ENCODE measurements at places on chromosomes 2 and 18.
A peak's percentile ranks its signal among the peaks of the same experiment; 100 is the strongest.

DNA sequence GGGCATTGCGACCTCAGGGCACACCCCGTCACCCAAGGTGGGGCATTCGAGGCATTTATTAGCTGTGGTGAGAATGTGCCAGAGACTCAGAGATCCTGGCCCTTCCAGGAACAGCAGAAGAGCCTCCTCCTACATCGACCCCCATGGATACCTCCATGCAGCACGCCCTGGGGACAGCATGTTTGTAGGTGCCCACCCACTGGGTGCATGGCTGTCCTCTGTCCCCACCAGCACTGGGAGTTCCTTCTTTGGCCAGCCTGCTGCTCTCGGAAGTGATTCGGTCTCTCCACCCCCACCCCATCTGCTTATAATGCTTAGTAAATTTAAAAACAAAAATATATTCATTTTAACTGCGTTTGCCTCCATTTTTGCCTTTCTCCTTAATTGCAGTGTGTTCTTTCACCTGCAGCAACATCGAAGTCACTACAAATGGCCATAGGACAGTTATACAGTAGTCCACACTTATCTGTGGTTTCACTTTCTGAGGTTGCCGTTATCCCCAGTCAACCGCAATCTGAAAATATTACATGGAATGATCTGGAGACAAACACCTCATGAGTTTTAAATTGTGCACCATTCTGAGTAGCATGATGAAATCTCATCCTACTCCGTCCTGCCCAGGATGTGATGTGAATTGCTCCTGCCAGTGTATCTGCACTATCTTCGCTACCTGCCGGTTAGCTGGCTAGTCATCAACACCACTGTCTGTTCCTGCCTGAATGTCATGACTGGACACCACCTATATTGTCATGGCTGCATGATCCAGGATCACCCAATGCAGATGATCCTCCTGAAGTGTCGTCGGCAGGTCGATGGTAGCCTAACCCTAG is 29.6 kb upstream of the ZCCHC2 start:
- no peaks in the 10 kb centered on the region for H3K27me3 ChIP-seq
- H3K4me1 ChIP-seq = no peaks in the 10 kb centered on the region
- H3K4me3 ChIP-seq = no peak overlapping the region
- DNase-seq = no peak
- no peak overlapping the region for H3K27ac ChIP-seq

- no peak overlapping the region for H3K27ac ChIP-seq
- H3K27me3 ChIP-seq = no peaks in the 10 kb centered on the region
- H3K4me3 ChIP-seq = no peak overlapping the region
- DNase-seq = no peak
- H3K36me3 ChIP-seq = no peaks in the 10 kb centered on the region
Observed at GRCh38 chr2:85702172-85702571, 8.0 kb downstream of the GNLY start.

DNA sequence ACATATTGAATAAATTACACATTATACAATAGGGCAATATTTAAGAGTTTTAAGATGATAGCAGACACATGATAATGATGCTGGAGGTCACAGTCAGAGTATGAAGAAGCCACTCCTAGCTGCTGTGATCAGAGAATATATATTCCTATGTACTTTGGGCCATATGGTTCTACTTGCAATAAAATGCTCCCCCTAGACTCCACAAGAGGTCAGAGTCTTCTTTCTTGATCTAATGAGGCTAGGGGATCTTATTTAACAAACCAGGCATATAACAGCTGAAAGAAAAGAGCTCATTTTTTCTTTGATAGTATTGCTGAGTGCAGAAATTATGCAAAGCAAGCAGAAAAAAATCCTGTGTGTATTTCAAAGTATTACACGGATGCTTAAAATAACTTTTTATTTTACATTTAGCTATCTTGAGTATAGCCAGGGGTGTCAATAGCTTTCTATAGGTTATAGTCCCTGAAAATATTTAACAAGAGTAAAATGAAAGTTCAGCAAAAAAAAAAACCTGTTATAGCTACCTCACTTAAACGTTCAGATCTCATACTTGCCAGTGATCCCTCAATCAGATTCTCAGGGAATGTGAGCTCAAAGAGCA is 748.7 kb upstream of the CHAC2 start:
- H3K4me1 ChIP-seq = no peaks in the 10 kb centered on the region
- no peak overlapping the region for H3K4me3 ChIP-seq
- H3K36me3 ChIP-seq = no peaks in the 10 kb centered on the region
- DNase-seq = no peak

DNA sequence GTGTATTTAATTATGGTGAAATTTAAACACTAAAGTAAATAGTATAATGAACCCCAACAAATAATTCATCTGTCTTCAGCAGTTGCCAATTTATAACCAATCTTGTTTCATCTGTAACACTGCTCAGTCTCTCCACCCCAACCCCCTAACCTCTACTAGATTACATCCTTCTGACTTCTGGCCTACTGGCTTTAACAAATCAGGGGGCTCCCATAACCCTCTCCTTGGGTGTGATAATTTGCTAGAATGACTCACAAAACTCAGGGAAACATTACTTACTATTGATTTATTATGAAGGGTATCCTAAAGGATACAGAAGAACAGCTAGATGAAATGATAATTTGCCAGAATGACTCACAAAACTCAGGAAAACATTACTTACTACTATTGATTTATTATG is 50.7 kb downstream of the PIK3C3 start:
- no peak for DNase-seq
- H3K4me3 ChIP-seq = no peak overlapping the region
- no peaks in the 10 kb centered on the region for H3K27me3 ChIP-seq
- no peaks in the 10 kb centered on the region for H3K4me1 ChIP-seq
- peaks cover 15% of the 10 kb centered on the region for H3K36me3 ChIP-seq

DNA sequence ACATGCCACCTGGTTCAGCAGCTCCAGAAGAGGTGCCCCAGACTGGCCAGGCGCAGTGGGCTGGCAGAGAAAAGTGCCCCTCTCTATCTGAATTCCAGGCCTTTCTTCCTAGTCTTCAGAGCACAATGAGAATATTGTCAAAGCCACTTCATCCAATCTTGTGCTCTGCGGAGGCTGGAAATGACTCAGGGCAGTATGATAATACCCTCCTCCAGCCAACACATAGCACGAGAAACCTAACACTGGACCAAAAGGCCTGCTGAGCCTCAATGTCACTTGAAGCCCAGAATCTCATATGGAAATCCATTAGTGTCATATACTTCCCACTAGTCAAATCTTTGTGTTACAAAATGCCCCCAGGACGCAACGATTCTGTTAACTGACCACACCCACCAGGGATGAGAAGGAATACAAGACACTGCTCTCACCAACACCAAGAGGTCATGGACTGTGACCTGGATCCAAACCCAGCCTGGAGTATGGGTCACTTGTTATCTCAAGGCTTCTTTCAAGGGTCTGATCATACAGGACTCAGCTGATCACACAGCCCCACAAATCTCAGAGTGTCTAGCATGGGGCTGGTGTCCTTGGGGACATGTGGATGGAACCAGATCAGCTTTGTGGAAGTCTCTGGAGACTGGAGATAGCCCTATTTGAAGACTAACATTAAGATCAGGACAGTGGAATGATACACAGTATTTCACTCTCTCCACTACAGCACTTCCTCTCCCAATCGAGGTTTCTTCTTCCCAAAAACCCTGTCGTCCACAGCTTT is 10.1 kb downstream of the KIF3C start:
- H3K4me1 ChIP-seq = peaks cover 3% of the 10 kb centered on the region
- no peak overlapping the region for H3K4me3 ChIP-seq
- no peaks in the 10 kb centered on the region for H3K27me3 ChIP-seq
- H3K27ac ChIP-seq = no peak overlapping the region

DNA sequence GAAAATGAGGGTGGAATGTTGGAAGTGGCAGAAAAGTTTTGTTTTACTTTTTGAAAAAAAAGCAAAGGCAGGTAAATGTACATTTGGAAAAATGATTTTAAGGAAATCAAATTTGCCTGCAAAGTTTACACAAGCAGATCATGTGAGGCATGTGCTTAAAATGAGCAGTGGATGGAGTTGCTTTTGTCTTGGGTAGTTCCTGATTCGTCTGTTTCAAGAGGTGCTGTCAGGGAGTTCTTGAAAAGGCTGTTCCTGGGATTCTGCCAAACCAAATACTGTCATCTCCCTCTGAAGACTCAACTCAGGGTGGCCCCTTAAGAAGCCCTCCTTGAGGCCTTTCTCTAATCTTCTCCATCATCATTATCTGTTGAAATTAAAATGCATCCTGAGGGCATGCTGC is 59.0 kb downstream of the TACR1 start:
- H3K36me3 ChIP-seq = no peaks in the 10 kb centered on the region
- no peak overlapping the region for H3K27ac ChIP-seq
- no peak for DNase-seq
- H3K27me3 ChIP-seq = no peaks in the 10 kb centered on the region
- no peak overlapping the region for H3K4me3 ChIP-seq

DNA sequence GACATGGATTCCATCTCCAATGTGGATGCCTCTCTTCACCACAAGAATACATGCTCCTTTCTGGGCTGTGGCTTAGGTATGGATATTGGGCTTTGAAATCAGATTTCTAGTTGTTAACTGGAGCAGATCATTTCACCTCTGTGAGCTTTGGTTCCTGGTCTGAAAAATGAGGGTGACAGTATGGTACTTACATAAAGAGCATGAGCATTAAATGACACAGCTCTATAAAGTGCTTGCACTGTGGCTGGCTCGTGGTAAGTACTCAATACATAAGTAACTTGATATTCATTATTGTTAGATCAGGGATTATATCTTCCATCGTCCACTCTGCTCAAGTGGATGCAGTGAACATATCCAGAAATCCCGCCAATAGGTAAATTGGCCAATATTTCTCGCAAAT is 33.4 kb downstream of the ARHGAP25 start:
- H3K27ac ChIP-seq = no peak overlapping the region
- DNase-seq = no peak
- no peaks in the 10 kb centered on the region for H3K27me3 ChIP-seq
- peaks cover 65% of the 10 kb centered on the region for H3K4me1 ChIP-seq

GRCh38 chr18:13530033-13530878 is 196.1 kb downstream of the FAM210A start:
- no peaks in the 10 kb centered on the region for H3K36me3 ChIP-seq
- DNase-seq = no peak
- peak overlapping the region; percentile 38 for H3K4me3 ChIP-seq
- peak overlapping the region; percentile 62 for H3K27ac ChIP-seq
- H3K27me3 ChIP-seq = no peaks in the 10 kb centered on the region

DNA sequence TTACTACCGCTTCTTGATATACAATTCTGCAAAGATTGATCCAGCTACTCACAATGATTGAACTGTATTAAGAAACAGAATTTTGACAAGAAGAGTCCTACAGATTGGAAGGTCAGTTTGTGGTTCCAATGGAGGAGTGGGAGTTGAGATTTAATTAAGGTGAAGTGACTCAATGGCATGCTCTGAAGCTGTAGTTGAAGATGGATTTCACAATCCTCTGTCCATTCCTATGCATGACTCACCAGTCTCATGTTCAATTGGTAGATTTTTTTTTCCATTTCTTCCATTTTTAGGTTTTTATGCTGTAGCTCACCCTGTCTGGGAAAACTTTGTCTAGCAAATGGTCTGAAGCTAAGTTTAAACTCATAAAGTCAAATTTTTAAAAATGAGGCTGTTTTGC is 83.3 kb downstream of the DPP4 start:
- no peaks in the 10 kb centered on the region for H3K27me3 ChIP-seq
- no peaks in the 10 kb centered on the region for H3K36me3 ChIP-seq
- no peak overlapping the region for H3K27ac ChIP-seq
- no peaks in the 10 kb centered on the region for H3K4me1 ChIP-seq
- no peak for DNase-seq

- no peak for DNase-seq
- no peak overlapping the region for H3K4me3 ChIP-seq
- H3K4me1 ChIP-seq = no peaks in the 10 kb centered on the region
- H3K27me3 ChIP-seq = no peaks in the 10 kb centered on the region
- no peaks in the 10 kb centered on the region for H3K36me3 ChIP-seq
- H3K27ac ChIP-seq = no peak overlapping the region
Observed at GRCh38 chr2:46460241-46460921, 19.0 kb upstream of the TMEM247 start.

- no peaks in the 10 kb centered on the region for H3K36me3 ChIP-seq
- H3K4me1 ChIP-seq = no peaks in the 10 kb centered on the region
- DNase-seq = no peak
- H3K27me3 ChIP-seq = no peaks in the 10 kb centered on the region
Observed at GRCh38 chr2:193584522-193584938, 1389.8 kb upstream of the TMEFF2 start.

GRCh38 chr2:27932396-27932795 is 41.9 kb downstream of the BABAM2 start:
- no peak for DNase-seq
- H3K4me1 ChIP-seq = no peaks in the 10 kb centered on the region
- H3K27ac ChIP-seq = no peak overlapping the region
- no peaks in the 10 kb centered on the region for H3K36me3 ChIP-seq
- no peak overlapping the region for H3K4me3 ChIP-seq
- no peaks in the 10 kb centered on the region for H3K27me3 ChIP-seq

DNA sequence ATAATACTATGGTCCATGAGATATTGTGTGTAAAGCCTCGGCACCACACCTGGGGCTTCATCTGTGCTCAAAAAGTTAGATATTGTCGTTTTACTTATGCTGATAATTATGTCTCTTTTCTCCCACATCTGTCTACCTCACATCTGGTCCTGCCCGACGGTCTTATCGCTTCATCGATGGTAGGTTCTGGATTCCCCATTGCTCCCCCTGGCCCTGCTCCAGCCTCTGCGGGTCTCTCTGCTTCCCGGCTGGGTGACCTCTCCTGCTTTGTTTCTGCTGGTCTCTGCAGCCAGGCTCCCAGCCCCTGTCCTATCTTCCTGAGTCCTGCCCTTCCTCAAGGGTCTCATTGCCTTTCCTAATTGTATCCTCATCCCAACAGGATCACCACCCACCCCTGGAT is 294.2 kb downstream of the NDUFA10 start:
- no peaks in the 10 kb centered on the region for H3K27me3 ChIP-seq
- H3K4me1 ChIP-seq = peaks cover 13% of the 10 kb centered on the region
- H3K4me3 ChIP-seq = no peak overlapping the region
- DNase-seq = no peak
- H3K36me3 ChIP-seq = no peaks in the 10 kb centered on the region
- no peak overlapping the region for H3K27ac ChIP-seq

DNA sequence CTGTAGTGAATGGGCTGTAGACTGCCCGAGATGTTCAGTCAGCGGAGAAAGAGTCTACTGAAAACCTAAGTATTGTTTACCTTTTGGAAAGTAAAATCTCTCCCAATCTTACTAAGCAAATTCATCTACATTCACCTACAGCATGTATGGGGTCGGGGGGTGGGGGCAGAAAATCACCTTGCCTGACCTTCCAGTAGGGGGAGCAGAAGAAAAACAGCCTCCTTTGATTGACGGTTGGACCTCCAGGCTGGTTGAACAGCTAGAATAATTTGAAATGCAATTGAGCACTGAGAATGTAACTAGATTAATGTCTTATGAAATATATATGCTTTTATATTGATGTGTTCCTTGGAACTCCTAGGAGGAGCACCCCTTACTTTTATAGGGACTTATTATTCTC is 10.0 kb downstream of the LRATD1 start:
- no peak for DNase-seq
- H3K4me3 ChIP-seq = no peak overlapping the region
- H3K36me3 ChIP-seq = no peaks in the 10 kb centered on the region
- H3K27ac ChIP-seq = no peak overlapping the region
- H3K27me3 ChIP-seq = no peaks in the 10 kb centered on the region
- H3K4me1 ChIP-seq = no peaks in the 10 kb centered on the region

Measured in thoracic aorta (tissue), 2 donors.